ENCODE measurements at places on chromosomes 6 and 20.

DNA sequence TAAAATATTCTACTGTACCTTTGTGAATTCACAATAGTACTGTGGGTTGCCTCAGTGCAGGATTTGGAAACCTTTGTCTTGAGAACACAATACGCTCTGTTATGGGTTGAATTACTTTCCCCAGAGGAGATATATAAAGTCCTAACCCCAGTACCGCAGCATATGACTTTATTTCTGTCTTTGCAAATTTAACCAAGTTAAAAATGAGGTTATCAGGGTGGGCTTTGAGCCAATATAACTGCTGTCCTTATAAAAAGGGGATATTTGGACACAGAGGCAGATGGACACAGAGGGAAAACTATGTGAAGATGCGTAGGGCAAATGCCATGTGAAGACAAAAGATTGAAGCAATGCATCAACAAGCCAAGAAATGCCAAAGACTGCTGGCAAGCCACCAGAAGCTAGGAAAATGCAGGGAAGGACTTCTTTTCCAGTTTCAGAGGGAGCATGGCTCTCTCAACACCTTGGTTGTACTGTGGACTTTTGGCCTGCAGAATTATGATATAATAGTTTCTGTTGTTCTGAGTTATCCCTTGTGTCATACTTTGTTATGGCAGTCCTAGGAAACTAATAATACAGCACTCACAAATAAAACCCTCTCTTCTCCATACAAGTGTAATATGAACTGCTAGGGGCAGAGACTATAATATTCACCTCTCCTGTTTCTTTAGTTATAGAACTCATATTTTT lies 292.6 kb upstream of the SPTLC3 start:
- no peak for DNase-seq

GRCh38 chr6:50442531-50443040 lies 270.7 kb upstream of the TFAP2D start:
- DNase-seq = no peak

DNA sequence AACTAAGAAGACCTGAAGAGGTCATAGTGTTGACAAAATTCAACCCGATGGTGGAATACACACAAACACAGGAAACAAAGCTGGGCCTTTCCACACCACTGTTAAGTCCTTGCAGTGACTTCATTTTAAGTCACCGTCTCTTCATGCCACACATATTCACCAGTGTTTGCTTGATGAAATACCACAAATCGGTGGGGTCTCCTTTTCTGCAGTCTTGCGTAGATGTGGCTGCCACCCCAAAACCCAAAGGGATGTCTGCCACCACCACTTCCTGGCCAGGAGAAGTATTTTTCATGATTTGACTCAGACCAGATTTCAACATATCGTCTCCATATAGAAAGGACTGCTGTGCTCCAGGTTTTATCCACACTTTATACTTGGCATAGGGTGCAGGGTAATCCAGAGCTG lies 11.0 kb upstream of the COL10A1 start:
- DNase-seq = no peak

DNA sequence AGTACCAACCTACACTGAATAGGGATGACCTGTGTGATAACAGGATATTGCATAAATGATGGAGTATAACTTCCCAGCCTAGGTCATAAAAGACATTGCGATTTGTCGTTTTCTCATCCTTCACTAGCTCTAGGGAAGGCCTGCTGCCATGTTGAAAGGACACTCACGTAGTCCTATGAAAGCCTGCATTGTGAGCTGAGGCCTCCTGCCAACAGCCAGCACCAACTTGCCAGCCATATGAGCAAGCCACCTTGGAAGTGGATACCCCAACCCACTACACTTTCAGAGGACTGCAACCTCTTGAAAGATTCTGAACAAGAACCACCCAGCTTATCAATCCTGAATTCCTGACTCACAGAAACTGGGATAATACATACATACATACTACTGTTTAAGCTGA lies 3.5 kb upstream of the PANK2 start:
- no peak for DNase-seq

- DNase-seq = no peak
Measured at GRCh38 chr6:131688286-131688685, 12.9 kb downstream of the OR2A4 start.

DNA sequence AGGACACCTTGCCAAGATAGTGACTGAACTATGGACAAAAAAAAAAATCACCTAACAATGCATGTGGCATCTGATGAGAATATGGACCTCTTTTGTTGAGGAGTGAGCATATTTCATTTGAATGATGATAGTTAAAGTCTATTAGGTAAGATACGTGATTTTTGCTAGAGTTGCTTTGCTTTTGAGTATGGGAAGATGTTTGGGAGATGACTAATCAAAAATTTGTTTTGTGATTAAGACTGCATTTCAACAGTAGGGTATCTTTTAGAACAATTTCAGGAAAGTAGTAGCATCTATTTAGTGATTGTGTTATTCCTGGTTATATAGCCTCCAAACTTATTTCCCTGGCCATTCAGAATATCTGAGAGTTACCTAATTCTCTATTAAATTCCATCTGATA lies 878.6 kb upstream of the CITED2 start:
- no peak for DNase-seq

DNA sequence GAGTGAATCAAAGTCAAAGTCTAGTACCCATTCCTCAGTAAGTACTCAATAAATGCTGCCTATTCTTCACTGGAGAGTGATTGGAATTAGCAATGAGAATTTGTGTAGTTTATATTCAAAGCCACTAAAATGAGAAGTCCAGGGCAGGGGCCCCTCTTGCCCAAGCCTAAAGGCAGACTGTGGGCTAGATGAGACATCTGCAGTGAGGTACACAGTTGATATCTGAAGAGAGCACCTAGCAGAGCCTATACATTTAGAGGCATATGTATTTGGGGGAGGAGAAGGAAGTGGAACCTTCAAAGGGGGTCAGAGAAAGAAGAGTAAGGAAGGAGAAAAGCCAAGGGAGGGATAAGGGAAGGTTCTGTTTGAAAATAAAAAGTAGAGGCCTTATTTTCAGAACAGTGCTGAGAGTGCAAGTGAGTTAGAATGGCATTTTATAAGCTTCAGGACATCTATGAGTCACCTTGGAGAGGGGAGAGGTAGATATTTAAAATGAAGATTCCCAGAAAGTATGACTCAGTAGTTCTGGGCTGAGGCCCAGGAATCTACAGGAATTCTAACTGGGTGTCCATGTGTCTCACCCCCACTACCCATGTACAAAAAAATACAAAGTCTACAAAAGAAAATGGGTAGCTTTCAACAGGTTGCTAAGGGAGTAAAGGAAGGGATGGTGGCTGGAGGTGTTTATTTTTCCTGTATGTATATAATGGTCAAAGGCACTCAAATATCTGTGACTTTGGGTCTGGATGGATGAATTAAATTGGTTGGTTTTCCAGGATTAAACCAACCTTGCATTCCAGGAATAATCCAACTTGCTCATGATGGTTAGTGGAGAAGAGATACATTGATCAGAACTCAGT lies 135.1 kb downstream of the ZFP64 start:
- no peak for DNase-seq

DNA sequence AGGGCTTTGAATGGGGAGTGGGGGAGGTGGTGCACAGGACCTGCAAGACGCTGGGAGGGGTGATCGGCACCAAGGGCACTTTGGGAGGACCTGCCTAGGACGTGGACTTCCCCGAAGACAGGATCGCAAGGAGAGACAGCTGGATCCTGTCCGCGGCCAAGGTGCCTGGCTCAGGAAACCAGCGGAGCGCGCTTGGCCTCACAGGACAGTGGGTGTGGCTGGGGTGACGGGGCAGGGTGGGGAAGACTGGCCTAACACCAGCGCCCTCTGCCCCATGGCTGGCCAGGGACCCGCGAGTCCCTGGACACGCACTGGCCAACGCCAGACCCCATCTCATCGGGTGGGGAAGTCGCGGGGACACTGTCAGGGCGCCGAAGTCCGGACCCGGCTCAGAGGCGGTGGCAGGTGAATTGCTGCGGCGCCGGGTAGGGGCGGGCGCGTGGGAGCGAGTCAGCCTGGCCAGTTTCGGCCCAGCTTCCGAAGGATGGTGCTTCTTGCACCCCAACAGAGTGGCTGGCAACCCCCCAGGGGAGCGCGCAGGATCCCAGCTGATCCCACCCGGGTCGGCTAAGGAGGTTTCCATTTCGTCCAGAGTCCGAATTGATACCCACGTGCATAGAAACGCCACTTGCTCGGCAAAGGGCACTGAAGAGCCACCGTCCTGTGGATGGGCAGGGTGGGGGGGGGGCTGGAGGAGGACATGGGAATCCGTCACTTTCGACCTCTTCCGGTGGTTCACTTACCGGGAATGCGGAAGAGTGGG lies 785 bp upstream of the THBD start:
- peak; percentile 62 for DNase-seq

- no peak for DNase-seq
Measured at GRCh38 chr6:33967265-33967767, 163.5 kb upstream of the MLN start.

GRCh38 chr6:39169448-39170344 lies 54.7 kb upstream of the SAYSD1 start:
- no peak for DNase-seq

DNA sequence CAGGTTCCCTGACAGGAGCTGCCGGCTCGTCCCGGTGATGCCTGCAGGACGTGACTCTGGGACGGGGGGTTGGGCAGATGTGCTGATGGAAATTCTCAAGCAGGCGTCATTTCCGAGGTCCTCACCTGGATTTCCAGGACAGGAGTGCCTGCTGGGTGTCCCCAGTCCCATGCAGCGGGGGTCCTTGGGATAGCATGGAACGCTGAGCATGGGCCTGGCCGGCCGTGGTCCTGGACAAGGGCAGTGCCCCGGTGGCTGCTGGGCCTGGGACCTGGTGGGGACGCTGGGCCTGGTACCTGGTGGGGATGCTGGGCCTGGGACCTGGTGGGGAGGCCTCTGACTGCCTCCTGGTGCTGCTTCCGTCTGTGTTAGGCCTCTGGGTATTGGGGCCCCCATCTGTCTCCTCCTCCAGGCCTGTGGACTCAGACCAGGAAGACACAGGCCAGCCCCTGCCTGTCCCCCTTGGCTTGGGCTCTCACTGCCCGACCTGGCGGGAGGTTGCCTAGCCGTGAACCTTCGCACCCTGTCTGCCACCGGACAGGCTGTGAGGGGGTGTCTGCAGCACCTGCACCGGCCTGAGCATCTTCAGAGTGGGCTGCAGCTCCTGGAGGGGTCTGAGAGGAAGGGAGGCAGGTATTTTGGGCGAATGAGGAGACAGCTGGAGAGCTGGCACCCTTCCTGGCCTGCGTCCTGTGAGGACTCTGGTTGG lies 6.2 kb downstream of the RTEL1 start:
- no peak for DNase-seq

DNA sequence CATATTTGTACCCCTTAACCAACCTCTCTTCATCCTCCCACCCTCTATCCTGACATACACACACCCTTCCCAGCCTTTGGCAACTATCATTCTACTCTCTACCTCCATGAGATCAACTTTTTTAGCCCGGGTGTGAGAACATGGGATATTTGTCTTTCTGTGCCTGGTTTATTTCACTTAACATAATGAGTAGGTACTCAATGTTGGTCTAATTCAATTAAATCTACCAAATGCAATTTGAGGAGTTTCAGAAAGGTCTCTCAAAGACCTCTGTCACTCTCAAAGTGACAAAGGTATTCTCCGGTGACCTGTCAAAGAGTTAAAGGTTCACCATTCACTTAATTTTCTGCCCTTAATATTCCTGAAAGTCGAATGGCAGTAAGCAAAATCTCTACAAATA lies 87.7 kb downstream of the ME1 start:
- DNase-seq = no peak

DNA sequence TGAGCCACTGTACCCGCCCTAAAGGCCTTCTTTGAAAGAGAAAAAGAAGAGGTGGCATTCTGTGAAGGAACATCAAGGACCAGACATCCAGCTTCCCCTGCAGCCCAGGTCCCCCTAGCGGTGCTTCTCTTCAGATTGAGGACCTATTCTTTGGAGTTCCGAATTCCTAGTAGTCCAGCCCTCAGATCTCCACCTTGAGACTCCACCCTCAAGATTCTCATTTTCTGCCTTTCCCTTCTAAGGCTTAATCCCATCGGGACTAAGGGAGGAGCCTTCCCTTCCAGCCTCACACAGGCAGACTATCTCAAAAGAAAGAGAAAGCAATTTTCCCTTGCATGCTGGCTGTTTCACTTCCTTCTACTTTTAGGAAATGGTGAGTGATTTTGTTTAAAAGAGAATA lies 32.5 kb downstream of the MUC22 start:
- peak; percentile 23 for DNase-seq

- no peak for DNase-seq
Measured at GRCh38 chr6:11675601-11676000, 103.0 kb downstream of the ADTRP start.

DNA sequence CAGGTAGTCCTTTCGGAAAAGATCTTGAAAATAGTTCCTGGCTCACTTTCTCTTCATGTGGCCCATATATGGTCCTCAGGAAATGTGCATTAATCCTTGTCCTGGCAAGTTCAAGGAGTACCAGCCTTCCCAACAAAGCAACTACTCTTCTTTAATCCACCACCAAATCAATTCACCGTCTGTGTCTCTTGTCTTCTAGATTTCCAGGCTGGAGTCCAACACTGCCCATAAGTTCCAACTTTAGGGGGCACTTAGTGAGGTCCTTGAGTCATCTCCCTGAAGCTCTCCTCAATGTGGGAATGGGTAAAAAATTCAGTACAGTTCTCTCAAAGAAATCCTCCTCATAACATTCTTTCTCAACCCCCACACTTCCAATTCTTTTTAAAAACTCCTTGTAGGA lies 6.9 kb upstream of the DAAM2 start:
- DNase-seq = no peak

DNA sequence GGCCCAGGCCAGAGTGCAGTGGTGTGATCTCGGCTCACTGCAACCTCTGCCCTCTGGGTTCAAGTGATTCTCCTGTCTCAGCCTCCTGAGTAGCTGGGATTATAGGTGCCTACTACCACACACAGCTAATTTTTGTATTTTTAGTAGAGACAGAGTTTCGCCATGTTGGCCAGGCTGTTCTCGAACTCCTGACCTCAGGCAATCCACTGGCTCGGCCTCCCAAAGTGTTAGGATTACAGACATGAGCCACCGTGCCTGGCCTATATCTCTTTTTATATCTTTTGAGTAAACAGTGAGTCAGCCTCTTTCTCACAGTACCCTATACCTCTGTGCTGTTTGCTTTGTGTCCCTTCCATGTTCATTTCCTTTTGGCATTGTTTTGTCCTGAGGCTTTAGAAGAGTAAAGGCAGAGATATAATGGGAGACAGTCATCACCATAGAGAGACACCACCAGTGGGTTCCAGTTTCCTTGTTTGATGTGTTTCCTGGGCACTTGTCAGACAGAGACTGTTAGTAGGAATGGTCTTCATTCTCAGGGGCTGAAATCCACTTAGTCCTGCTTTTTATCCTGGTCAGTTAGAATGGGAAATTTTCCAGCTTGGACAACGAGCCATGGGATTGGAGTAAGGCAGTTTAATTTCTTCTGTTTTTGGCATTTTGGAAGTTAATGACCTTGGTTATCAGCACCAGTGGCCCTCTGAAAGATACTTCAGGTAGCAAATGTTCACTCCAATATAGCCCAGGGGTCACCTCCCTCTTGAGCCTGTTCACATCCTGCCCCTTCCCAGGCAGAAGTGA lies 32.2 kb upstream of the ASXL1 start:
- DNase-seq = no peak
